ENCODE measurements at places on chromosomes 3 and 15.

DNA sequence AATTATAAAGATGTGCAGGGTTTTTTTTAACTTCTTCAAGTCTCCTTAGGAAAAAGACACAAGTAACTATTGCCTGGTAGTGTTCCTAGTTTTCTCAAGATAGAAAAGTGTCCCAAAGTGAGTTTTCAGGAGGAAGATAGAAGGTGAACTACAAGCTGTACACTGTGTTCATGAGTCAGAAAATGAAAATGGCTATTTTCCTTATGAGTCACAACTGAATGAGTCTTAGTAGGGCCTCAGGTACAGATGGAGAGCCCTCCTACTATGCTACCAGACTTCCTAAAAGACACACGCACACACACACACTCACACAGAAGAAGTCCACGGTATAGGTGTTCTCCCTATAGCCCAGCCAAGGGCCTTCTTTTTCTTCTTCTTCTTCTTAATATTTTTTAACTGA is 3.1 kb downstream of the MYO1E start:
- DNase-seq = no peak

DNA sequence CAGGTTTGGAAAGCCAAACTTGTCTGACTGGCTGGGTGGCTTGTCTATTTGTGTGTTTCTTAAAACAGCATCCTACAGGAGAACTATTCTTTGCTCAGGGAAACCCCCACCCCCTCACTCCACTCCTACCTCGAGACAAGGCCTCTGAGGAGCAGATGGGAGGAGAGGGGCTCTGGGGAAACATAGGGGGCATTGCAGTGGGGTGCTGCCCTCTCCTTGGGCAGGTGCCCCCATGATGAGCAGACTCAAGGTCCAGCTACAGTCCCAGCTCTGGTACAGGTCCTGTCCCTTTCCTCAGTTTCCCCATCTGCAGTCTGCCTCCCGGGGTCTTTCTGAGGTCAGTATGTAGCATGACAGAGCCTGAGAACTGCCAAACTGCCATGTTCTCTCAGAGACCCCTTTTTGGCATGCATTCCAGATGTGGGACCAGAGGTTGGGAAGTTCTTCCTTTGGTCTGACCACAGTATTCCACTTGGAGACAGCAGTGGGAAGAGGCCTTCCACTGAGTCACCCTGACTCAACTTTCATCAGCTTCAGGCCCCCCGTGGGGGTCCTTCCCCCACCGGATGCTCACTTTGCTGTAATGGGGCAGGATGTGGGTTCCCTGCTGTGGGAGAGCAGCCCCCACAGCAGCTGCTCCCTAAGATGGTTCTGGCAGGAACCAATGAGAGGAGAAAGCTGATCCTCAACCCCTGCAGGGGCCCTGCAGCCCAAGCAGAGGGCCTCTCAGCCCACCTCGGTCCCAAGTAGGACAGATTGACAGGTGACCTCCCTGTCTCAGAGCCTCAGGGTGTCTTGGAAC is 32.3 kb upstream of the CYP11A1 start:
- DNase-seq = no peak

DNA sequence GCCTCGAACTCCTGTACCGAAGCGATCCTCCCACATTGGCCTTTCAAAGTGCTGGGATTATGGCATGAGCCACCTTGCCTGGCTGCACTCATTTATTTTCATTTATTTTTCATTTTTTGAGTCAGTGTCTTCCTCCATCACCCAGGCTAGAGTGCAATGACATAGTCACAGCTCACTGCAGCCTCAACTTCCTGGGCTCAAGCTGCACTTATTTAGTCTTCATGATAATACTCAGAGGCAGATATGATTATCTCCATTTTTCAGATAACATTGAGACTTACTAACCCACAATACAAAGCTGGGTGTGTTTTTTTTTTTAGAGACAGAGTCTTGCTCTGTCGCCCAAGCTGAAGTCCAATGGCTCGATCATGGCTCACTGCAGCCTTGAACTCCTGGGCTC is 10.0 kb downstream of the PRKCI start:
- DNase-seq = no peak

GRCh38 chr15:23854912-23855659 is 168.0 kb upstream of the NDN start:
- peak; percentile 41 for DNase-seq

DNA sequence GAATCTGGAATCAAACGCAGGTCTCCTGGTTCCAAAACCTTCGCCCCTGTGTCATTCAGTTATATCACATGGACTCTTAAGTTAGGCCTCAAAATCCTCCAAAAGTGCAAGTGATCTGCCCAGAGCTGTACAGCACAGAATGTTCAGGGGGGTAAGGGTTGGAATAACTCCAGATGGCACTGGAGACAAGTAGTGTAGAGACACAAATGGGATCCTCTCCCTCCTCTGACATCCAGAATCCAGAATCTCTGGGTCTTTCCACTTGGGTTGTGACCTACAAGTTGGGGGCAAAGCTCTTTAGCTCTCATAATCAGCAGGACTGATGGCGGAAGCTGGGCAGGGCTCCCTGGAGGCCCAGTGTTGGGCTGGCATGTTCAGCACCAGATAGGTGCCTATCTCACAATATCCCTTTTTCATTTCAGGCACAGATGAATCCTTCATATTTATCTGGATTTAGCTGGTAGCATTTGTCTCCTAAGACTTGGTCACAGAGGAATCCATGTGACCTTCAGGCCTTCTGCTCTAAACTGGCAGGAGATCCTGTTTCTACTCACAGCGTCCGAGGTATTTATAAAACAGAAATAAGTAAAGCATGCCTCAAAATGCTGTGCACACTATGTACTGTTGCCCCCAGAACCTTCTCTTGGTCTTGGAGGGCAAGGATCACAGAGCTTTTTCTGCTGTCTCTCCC is 15.4 kb downstream of the ABHD2 start:
- DNase-seq = no peak

- DNase-seq = peak; percentile 55
Observed at GRCh38 chr15:87582169-87582568, 674.4 kb downstream of the NTRK3 start.

- DNase-seq = no peak
Observed at GRCh38 chr15:51524376-51524775, 98.2 kb downstream of the DMXL2 start.

Data from SK-MEL-5 (cell line).